ENCODE measurements at places on chromosomes 3 and 15.

DNA sequence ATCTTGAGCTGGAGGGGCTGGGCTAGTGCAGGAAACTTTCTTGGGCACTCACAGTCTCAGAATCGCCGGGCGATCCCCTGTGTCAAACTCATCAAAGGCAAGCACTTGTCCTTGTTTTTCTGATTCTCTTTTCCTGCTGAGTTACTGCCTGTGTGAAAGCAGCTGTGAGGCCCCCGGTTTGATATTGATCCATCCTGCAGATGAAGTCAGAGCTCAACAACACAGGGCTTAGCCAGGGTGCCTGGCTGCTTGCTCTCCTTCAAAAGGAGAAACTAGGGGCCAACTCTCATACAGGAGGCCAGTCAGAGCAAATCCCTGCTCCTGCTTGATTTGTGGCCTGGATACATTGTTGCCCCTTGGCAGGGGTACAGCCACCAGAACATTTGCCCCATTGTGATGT, 22.9 kb downstream of the CLSTN2 start:
- no peak for DNase-seq

DNA sequence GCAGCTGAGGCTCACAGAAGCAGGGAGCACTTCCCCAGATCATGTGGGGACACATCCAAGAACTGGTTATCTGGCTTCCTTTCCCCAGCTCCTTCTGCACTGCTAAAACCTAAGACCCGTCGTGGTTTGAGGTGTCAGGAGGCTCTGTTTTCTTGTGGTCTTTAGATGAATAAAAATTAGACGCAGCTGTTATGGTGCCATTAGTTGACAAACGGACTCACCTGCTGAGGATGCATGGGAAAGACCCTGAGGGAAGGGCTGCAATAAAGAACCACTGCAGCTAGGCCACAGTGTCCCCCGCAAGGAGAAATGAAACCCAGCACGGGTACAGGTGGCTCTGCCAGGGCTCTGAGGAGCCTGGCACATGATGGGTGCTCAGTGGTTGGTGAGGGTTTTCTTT, 99.4 kb downstream of the IQSEC1 start:
- no peak for DNase-seq

- DNase-seq, result no peak
Measured at GRCh38 chr3:131907796-131908195, 127.0 kb downstream of the CPNE4 start.

DNA sequence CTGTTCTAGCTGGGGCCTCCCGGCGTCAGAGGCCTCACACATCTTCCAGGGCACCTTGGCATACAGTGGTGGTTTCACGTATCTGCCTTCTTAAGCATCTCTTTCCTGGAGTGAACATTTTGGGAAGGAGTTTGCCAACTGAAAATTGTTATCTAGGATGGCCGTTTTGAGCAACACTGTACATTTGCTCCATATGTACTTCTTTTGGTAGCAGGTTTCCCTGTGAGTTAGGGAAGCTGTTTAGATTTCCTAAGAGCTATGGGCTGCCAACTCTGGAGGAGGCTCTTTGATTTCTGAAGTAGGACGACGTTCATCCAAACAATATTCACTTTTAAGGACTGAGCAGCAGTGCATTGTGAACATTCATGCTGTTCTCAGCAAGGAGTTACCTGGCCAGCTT, 665.9 kb downstream of the SQOR start:
- no peak for DNase-seq

DNA sequence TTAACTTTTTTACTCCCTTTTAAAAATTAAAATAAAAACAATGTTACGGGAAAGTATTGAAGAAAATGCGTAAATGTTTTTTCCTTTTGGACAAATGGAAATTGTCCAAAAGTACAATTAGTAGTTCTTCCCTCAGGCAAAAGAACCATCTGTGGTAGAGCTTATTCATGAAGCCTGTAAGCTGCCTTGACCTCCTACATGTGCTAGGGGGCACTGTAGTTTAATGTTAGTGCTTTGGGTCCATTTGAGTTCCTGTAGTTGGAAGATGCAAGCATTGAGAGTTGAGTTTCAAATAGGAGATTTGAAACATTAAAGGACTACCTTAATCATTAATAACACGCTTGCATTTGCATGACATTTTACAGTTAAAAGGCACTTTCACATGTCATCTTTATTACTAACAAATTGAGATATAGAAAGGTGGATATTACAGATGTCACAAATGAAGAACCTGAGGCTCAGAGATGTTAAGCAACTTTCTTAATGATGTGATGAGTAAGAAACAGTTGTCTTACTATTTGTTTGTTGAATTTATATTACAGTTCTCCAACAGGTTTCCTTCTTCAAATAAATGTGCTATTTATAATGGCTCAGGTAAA, 1.8 kb upstream of the ZNF385D start:
- peak; percentile 60 for DNase-seq

DNA sequence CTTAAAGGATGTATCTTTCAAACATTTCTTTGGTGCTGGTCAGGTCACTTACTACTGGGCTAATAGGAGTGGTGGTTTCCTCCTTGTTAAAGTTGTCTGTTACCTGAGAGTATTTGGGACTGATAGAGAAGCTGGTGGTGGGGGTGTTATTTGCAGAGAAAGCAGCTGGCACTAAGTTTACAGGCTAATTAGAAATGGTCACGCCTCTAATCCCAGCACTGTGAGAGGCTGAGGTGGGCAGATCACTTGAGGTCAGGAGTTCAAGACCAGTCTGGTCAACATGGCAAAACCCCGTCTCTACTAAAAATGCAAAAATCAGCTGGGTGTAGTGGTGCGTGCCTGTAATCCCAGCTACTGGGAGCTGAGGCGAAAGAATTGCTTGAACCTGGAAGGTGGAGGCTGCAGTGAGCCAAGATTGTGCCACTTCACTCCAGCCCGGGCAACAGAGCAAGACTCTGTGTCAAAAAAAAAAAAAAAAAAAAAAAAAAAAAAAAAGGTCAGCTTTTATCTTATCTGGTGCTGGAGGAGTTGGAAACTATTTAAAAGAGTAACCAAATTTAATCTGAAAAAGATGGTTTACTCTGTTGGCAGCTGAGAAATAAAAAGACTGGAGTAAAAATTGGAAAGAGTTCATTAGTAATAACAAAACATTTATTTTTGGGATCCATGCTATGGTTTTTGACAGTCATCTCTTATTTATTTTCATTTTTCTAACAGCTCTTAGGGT, 332.6 kb downstream of the PTPRG start:
- no peak for DNase-seq

GRCh38 chr3:101824702-101825101, 24.6 kb upstream of the NFKBIZ start:
- peak; percentile 52 for DNase-seq

GRCh38 chr3:87167628-87168456, 59.3 kb upstream of the CHMP2B start:
- peak; percentile 65 for DNase-seq

DNA sequence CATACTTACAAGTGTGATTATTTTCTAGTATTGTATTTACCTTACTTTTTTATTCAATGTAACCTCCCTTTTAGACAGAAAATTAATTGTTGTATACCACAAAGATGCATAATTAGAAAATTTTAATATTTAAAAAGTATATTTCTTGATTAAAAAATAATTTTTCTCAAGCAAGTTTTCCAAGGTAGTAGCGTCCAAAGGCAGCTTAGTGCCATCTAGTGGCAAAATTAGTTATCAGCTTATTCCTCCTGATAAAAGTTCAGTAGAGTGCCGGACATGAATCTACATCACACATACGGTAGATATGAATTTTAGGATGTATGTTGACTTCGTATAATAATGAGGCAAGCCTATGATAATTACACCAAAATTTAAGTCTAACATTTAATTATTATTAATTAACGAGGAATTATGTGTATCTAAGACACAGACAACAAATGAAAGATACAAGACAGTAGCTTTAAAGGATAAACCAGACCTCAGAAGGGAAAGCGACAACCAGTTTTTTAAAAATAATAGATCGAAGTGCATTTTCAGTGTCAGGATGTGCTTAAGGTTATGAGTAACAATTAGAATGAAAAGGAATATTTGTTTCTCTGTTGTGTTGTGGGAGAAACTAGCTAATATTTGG, 405.9 kb downstream of the ROBO1 start:
- DNase-seq, result peak; percentile 49

DNA sequence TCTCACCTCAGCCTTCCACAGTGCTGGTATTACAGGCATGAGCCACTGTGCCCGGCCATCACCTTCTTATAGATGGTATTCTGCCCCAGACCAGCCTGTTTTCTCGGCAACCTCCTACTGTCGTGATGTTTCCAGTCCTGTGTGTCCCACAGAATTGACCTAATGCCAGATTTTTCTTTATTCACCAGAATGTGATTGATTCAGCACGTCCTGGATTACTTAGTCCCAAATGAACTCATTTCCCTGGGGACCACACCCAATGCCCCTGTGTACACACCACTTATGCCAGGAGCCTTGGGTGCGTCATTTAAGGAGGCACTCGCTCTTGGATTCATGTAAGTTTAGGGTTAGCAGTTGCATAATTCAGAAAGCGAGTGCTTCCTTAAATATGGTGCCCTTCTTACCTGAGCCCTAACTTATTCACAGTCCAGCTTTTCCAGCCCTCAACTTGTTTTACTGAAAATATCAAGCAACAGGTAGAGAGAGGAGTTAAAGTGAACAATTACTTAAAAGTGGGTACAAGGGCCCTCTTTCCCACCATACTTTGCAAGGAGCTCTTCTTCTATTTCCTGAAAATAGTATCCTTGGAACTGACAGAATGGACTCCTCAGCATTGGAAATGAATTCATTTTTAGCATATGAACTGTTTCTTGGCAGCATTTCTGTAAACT, 64.6 kb upstream of the UBE2E1 start:
- DNase-seq, result no peak

DNA sequence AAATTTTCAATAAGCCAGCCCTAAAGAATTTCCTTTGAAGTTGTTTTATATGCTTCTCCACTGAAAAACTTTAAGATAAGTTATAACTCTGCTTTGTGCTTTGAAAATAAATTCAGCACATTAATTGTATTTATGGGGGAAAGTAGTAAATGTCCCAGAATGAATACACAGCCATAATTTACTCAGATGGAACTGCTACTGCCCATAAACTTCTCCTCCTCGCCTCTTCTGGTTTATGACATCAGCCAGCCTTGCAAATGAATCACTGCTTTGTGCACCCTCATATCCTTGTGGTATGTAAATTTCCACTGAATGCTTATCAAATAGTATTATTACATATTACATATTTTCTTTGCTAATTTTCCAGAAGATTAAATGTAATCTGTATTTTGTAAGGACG, 302.0 kb downstream of the DIPK2A start:
- no peak for DNase-seq

DNA sequence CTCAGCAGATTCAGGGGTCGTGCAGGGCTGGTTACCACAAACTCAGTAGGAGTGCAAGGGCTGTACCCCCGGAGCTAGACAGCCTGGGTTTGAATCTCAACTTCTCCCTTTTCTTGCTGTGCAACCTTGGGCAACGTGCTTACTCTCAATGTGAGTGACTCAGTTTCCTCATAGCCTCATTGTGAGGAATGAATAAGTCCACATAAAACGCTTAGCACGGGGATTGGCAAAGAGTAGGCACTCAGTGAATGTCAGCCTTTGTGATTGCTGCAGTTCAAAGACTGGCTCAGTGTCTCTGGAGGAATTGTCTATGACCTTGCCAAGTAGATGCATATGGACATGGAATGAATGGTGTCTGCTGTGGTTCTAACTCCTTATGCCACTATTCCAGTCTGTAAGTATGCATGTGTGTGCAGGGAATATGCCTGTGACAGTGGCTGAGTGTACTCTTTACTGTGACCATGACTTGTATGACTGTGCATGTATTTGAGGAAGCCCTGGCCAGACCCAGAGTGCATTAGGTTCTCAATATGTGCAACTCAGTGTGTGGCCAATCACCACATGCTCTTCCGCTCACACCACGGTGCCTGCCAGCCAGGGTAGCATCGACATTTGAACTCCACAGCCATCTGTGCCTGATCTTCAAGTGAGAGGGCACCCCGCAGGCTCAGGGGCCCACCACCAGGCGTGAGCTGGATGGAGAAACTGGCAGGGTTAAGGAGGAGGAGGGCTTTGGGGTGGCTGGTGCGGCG, 900 bp upstream of the HYAL3 start:
- DNase-seq, result peak; percentile 23

DNA sequence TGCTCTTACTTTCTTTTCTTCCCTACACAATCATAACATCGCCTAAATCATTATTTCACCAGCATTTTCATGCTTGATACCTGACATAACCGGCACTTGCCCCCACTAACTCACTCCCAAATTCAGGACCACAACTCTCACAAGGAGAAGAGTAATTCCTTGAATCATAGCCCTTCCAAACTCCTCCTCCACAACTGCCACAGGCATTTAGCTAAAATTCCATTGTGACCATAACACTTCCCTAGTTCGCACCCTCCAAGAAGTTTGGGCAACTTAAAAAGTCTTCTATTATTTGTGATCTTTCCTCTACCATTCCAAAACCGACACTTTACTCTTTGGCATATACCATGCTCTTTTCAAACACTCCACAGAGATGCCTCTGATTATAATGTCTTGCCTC, 59.4 kb upstream of the XRN1 start:
- DNase-seq, result peak; percentile 29

Data from fibroblast of skin of scalp (primary cell).